Bone marrow (tissue), 2 donors: ENCODE measurements at places on chromosomes 2 and 18.
A peak's percentile ranks its signal among the peaks of the same experiment; 100 is the strongest.

DNA sequence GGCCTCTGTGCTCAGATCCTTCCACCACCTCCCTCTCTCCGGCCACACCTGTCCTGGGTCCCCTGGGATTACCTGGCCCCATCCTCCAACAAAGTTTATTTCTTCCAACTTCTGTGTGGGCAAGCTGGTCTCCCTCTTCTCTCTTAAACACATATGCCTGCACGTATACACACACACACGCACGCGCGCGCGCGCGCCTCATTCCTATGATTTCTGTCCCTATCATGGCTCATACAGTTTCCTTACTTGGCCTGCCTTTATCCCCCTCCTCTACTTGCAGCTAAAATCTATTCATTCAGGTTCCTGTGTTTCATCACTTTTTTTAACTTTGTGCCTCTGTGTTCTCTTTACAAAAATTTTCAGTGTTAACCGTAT, 96.4 kb downstream of the LOXHD1 start:
- DNase-seq: no peak

GRCh38 chr18:1906421-1906820, 664.9 kb downstream of the METTL4 start:
- no peak for DNase-seq

DNA sequence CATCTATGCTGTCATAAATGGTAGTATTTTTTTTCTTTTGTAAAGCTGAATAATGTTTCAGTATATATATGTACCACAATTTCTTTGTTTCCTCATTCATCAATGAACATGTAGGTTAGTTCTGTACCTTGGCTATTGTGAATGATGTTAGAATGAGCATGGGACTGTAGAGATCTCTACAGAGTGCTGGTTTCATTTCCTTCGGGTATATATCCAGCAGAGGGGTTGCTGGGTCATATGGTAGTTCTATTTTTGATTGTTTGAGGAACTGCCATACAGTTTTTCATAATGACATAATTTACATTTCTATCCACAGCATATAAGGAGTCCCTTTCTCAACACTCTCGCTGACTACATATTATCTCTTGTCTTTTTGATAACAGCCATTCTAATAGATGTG, 243.5 kb downstream of the CDH7 start:
- no peak for DNase-seq

- DNase-seq: no peak
Measured at GRCh38 chr2:139403948-139404347, 623.8 kb upstream of the NXPH2 start.

DNA sequence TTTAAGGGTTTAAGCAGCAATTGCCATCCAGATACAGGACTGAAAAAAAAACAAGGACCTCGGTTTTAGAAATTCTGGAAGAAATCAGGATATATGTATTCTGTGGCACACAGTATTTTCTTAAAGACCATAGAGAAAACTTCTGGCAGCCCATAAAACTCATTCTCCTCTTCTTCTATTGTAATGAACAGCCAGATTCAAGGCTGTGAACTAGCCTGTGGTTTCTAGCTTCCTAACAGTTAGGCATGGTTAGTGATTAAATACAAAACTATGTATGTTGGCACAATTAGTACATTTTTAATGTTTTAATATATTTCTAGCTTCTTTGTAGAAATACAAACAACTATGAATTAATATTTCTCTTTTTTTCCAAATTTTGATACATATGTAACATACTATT, 555.7 kb downstream of the DSC3 start:
- no peak for DNase-seq

DNA sequence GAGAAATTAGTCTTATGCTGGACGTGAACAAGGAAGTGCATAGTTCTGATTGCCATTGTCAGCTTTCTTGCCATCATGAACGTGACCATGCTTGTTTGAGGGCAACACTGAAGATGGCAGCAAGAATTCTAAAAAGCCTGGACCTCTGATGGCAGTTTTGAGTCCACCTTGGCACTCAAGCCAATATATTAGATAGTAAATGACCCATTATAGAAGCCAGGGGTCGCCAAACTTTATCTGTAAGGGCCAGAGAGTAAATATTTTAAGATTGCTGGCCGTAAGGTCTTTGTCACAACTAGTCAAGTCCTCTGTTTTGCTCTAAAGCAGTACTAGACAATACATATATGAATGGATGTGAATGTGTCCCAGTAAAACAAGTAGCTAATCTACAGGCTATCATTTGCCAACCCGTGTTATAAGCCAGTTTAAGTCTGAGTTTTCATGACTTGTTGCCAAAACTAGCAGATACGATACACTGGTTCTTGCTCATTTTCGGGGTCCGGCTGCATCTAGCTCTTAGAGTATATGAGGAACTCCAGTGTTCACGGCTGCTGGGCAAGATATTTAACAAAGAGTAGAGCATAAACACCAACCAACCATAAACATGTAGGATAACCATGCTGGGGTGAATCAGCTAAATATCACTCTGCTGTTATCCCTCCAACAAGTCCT, 73.1 kb upstream of the PELI1 start:
- DNase-seq: no peak

- DNase-seq: no peak
Measured at GRCh38 chr2:240111253-240111652, 24.9 kb downstream of the COPS9 start.

DNA sequence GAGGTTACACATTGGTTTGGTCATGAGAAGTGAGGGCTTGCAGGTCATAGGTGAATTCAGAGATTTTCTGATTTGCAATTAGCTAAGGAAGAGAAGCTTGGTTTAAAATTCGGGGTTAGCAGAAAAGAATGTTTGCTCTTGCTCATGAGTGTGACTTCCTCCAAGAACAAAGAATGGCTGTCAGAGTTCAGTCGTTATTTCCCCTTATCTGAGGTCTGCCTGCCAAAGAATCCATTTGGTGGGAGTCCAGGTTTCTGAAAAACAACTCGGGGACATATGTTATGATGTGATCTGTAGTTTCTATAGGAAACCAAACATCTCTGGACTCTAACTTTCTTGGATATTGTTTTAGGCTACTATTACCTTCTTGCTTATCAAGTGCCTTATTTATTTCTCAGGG, 3.2 kb upstream of the UGT1A6 start:
- no peak for DNase-seq

DNA sequence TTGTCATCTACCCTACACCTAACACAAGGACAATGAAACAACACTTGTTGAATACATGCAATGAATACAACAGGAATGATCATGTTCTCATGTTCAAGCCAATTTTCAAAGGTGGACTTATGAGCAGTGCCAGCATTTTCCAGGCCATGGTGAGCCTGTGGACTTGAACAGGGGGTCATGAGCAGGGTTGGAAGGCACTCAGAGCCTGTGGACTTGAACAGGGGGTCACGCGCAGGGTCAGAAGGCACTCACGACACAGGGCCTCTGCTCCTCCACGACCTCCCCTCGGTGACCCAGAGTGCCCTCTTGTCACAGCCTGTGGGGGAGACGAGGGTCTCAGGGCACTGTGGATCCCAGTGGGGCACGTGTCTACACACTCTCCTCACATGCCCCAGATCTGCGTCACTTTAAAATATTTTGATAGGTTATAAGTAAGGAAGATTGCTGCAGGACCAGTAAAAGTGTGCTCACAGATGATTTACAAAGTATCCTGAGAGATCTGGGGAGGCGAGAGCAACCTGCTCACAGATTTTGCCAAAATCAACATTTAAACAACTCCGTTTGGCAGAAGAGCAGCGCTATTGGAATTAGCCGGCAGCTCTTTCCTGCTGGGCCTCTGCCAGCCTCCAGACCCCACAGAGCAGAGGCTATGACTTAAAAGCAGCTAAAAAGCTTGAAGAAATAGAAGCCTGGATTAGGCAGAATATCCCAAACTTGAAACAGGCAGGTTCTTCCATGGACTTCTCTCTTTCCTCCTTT, 121.9 kb downstream of the TMEM18 start:
- DNase-seq: no peak

DNA sequence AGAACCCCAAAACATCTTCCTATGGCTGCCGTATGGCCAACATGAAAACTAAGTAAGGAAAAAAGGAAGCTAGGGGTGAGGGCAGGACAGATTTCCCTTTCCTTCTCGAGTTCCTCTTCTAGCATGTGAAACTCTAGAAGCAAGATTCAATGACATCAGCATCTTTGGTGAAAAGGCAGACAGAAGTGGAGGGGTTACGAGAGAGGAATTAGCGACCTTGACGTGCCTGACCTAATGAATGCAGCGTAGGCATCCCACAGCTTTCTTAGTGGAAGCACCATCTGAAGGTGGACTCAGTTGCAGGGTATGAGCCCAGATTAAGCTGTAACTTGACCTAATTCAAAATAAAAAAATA, 47.9 kb upstream of the PELI1 start:
- no peak for DNase-seq

- no peak for DNase-seq
Measured at GRCh38 chr2:70328921-70329561, 27.2 kb upstream of the FAM136A start.

GRCh38 chr2:25009954-25010353, 31.9 kb upstream of the EFR3B start:
- DNase-seq: peak; percentile 39

DNA sequence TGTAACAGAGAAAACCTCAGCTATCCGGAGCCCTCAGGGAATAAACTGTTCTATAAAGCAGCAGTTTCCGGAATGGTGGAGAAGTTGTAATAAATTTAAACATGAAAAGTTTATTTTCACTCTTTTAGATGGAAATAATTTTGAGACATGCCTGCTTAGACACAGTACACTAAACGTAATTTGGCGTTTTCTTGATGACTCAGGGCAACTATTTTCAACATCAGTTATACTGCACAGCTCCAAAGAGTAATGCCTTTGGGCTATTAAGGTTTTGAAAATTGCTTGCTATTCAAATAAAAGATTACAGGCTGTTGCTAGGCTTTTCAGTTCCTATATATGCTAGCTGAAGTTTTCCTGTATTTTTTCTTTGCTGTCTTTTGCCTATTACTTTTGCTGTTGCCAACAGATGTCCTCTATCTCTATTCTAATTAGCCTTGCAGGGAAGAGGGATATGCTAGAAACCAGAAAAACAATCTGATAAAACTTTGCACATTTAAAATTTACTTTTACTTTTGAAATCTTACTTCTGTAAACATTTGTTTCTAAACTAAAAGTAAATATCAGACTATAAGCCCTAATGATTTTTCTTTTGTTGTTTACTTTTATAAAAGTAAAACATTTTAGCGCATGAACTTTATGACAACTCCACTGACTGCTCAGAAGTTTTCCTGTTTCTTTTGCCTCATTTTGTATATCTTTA, 113.4 kb upstream of the WDSUB1 start:
- DNase-seq: no peak

DNA sequence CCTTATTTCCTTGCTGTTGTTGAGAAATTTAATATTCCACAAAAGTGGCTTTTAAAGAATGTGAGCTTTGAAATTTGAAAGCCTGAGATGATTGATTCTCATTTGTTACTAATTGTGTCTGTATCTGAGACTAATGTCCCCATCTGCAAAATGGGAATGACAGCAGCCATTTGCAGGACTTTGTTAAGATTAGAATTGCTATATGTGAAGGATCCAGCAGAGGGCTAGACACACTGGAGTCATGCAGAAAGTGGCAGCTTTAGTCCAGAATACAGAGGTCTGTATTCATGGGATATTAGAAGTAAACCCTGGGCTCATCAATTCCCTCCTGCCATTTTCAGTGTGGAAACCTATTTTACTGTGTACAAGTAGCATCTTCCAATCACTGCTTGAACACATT, 296.5 kb upstream of the GYPC start:
- no peak for DNase-seq

GRCh38 chr2:30298302-30298701, 67.0 kb downstream of the LBH start:
- DNase-seq: no peak

GRCh38 chr2:214533541-214533940, 122.7 kb downstream of the VWC2L start:
- no peak for DNase-seq

GRCh38 chr2:121356058-121356640, 71.1 kb upstream of the TFCP2L1 start:
- peak; percentile 5 for DNase-seq

DNA sequence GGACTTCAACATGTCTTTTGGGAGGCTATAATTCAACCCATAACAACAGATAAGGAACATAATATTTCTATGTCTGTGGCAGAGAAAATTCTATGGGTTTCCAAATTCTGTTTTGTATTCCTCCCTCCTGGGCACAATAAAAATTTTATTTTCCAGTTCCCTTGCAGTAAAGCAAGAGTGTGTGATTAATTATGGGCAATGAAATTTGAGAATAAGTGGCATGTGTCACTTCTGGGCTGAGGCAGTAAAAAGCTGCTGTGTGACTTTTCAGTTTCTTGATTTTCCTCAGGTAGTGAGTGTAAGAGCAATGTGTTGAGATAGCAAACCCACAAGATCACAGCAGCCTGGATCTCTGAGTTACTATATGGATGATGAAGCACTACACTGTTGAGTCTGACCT, 216.4 kb downstream of the MEIS1 start:
- DNase-seq: no peak

DNA sequence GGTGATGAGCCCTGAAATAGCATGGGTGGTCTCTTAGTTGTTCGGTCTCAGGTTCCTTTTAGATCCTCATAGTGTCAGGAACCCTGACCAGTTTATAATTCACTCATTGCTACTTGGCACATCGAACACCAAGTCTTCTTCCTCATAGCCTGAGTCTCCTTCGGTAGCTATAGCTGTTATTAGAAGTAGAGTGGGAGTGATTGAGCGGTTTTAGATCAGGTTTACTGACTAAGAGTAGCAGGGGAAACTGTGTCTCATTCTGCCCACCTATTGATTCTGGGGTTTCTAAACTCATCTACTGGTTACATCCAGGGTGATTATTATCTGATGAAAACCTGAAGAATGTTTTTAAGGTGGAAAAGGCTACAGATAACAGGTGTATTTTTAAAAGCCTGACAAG, 114.6 kb downstream of the SETBP1 start:
- DNase-seq: no peak

- DNase-seq: no peak
Measured at GRCh38 chr2:86335865-86336674, 1.4 kb downstream of the REEP1 start.

- DNase-seq: no peak
Measured at GRCh38 chr2:171297956-171298355, 135.8 kb downstream of the METTL8 start.

DNA sequence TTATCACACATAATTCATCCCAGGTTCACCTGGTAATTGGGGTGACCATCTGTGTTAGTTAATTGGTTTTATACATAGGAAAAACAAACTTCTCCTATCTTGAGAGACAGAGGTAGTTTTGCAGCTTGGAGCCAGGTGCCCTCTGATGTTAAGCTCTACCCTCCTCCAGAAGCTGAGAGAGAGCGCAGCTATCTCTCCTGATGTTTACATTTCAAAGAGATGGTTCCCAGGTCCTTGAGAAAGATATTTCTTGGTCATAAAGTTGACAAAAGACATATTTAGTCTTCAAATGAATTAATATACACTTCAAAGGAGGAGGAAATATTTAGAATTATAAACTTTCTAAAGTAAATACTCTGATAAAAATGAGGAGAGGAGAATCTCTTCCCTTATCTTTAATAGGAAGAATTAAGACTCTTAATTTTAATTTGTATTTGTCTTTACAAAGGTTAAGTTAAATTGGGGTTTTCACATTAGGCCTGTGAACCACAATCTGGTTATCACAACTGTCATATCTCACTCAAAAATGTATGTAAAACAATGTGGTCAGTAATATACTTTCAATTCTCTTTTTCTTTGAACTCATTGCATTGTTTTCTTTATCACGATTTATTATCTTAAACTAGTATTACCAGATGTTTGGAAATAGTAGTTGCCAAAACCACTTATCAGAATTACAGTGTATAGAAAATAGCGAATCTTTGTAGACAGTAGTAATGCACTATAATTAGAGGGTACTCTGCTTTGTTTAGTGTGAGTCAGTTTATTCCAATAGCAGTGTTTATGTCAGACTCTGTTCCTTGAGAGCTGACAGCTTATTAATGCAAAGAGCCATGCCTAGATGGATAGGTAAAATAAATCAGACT, 26.8 kb downstream of the SERPINB4 start:
- no peak for DNase-seq
